ENCODE measurements at places on chromosomes 6 and 20.

DNA sequence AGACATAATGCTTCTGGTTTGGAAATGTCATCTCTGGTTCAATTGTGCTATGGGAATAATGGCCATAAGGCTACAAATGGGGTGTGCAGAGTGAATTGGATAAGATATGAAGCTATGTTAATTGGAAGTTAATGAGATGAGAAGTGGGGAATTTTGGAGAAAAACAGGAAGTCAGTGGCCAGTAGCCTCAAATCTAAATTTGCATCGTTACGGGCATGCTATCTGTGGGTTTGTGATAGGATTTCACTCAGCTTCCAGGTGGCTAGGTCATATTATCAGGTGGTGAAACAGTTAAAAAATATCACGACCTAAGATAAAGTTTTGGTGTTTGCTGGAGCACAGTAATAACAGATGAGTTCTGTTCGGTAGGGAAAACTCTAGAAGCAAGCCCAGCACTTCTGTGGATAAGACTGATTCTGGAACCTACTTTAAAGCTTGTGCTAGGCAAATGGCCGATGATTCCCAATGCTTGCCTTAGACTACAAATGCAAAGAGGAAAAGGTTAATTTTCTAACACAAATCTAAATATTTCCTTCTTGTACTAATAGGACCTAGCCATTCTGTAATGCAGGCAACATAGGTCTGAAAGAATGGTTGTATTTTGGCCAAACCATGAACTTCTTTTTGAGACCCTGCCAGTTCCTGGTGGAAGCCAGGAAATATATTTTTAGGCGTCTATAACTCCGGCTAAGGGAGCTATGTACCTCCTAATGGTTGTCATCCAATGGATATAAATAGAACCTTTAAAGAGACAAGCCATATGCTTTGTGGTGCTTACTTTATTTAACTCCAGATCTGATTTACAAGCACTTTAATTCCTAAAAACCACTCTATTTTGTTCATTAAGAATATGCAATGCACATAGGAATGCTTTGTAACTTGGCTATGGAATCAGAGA is 111.0 kb downstream of the PLCB1 start:
- no peak for DNase-seq

DNA sequence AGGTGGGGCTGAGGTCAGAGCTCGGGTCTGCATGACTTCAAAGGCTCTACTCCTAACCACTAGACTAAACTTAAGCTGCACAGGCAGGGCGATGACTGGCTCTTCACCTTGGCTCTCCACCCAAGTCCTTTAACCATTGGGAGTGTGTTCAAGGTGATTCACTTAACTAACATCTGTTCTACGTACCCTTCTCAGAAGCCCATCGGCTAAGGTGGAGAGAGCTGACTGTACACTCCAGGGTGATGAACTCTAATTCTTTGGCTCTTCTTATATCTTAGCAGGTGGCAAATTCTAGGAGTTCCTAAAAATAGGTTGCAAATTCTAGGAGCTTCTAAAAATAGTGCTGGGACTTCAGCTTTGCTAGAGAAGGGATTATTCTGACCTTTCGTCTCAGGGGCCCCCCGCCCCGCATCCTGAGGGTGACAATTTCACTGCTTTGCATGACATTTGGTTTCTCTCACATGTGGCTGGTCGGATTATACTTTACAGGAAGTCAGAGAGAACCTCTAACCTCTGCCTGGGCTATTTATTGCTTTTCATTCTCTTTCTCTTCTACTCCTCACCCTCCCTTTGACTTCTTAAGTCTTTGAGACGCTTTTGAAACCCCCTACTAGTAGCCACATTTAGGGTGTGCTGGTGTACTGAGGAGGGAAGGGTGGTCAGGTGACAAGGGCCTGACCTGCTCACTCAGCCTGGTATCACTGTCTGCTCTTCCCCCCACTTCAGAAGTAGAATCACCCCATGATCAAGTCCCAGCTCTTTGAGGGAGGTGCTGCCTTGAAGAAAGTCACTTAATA is 55.5 kb downstream of the PRDM1 start:
- peak; percentile 48 for DNase-seq

DNA sequence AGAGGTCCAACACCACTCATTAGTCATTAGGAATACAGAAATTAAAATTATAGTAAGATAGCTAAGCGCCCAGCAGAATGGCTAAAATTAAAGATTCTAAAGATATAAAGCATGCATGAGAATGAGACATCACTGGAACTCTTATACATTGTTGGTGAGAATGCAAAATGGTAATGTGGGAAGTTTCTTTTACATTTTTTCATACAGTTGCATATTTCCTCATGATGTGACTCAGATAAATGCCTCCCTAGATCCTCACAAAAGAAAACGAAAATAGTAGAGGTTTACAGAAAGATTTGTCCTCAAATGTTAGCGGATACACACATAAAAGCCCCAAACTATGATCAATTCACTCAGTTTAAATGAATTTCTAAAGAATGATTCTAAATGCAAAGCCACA is 633.7 kb upstream of the GJE1 start:
- DNase-seq = no peak

DNA sequence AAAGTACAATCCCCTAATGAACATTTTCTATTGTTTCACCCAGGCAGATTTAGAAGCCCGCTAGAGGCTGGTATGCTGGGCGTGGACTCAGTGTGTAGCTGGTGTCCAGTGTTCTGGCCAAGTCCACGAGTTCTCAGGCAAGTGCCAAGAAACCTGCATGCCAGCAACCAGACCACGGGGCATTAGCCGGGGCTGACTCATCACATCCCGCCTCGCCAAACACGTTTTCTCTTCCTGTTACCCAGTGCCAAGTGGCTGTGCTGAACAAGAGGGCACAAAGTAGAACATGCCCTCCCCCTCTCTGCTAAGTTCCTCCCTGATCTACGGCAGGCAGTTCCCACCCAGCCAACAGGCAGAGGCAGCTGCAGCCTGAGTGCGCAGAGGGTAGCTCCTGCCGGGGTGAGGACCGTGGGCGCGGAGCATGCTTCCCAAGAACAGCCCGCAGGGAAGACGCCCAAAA is 29.6 kb downstream of the RAMACL start:
- DNase-seq = no peak

GRCh38 chr6:149876241-149876933 is 12.2 kb upstream of the LRP11 start:
- no peak for DNase-seq

DNA sequence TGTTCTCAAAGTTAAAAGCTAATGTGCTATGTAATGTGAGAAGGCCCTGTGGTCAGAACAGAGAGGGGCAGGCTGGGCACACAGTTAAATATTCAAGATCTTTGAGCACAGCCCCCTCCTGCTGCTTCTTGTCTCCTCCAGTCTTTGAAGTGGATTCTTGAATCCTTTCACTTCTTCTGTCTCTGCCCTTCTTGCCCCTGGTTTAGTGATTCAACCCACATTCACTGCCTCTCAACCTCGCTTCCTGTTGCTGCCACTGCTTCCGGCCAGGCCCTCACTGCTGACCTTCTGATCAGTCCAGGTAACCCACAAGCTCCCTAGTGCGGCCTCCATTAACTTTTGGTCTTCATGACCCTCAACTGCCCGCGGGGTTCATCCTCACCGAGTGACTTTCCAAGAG is 417.3 kb upstream of the NOX3 start:
- DNase-seq = no peak

- DNase-seq = peak; percentile 45
Observed at GRCh38 chr6:49409951-49410542, 53.0 kb downstream of the MMUT start.

GRCh38 chr6:99575544-99576227 is 7.2 kb upstream of the CCNC start:
- no peak for DNase-seq

GRCh38 chr20:13384132-13384531 is 163.1 kb downstream of the ISM1 start:
- no peak for DNase-seq

- DNase-seq = no peak
Observed at GRCh38 chr6:52415917-52416628, 4.1 kb upstream of the EFHC1 start.

- no peak for DNase-seq
Observed at GRCh38 chr20:22810626-22811569, 224.2 kb upstream of the SSTR4 start.

GRCh38 chr20:54156981-54157835 is 16.6 kb downstream of the CYP24A1 start:
- no peak for DNase-seq

Data from activated CD4-positive, alpha-beta T cell treated with anti-CD3 and anti-CD28 coated beads, Interleukin-2, amount 50 U/mL, for 24 hours (primary cell).